Fibroblast of mammary gland (primary cell): ENCODE measurements at places on chromosomes 12 and 14.
A peak's percentile ranks its signal among the peaks of the same experiment; 100 is the strongest.

DNA sequence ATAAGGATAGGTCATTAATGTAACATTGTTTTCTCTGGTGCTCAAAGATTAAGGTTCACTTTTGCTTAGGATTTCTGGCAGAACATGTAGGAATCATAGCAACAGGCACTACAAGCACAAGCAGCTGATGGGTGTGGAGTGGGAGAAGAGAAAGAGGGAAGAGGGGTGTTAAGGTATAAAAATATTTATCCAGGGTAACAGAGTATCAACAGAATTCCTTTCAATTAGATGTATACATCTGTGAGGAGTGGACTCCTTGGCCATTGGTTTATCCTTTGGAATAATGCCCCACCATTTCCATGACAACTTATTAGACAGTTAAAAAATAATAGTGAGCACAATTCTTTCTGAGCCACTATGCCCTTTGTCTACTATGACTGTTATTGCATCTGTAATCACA is 388.3 kb upstream of the DDHD1 start:
- no peak for DNase-seq

GRCh38 chr12:47824198-47824597 is 4.5 kb upstream of the HDAC7 start:
- DNase-seq: no peak

GRCh38 chr12:65343801-65344200 is 65.3 kb downstream of the MSRB3 start:
- DNase-seq: no peak

DNA sequence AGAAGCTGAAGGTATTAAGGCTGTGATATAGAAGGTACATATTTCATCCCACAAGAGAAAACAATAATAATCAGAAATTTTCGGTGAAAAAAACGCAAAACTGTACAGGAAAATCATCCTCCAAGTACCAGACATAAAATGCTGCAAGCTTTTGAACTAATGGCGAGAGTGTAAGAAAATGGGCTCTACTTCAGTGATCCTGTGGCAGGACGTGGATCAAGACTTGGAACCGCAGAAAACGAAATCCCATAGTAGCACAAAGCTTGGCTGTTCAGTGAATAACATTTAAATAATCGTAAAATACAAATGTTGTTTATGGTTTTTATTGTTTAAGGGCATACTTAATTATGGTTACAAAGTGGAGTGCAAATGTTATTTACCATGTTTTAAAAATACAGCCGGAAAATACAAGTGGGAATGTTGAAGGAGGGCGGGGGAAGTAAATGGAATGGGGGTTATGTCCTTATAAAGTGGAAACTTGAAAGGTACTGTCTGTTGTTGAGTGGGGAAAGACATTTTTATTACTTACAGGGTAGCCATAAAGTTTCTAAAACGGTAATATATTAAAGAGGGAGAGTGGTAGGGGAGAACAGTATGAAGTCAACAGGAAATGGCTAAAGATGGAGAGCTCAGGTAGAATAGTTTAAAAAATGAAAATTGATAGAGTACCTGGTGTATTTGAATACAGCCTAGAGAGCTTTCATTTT is 1.1 kb downstream of the SMIM10L1 start:
- DNase-seq: peak; percentile 34

DNA sequence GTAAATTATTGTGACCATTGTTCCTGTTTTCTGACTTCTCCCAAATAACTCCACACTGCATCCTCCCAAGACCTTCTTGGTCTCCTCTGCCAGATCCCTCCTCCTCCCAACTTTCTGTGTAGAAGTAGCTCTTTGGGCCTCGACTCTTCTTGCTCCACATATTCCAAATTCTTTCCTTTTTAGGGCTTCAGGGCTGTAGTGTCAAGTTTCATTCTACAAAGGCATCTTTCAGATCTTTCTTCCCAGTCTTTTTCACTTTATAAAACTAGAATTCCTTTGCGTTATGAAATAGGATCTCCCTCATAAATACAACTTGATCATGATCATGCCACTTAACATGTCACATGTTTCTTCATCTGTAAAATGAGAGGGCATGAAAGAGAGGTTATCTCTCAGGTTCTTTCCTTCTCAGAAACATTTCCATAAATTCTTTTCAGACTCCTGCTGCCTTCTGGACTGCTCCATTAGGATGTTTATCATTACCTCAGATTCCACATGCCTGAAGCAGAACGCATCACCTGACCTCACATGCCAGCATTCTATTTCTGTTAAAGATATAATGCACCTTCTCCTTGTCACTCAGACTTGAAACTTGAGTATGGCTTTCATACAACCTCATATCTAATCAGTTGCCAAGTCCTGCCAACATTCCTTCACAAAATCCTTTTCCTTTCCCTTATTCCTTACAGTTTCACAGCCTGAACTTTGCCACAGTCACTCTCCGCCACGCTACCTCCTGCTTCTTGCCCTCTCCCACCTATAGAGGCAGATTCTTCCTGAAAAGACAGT is 8.5 kb downstream of the SLC38A1 start:
- peak; percentile 9 for DNase-seq

DNA sequence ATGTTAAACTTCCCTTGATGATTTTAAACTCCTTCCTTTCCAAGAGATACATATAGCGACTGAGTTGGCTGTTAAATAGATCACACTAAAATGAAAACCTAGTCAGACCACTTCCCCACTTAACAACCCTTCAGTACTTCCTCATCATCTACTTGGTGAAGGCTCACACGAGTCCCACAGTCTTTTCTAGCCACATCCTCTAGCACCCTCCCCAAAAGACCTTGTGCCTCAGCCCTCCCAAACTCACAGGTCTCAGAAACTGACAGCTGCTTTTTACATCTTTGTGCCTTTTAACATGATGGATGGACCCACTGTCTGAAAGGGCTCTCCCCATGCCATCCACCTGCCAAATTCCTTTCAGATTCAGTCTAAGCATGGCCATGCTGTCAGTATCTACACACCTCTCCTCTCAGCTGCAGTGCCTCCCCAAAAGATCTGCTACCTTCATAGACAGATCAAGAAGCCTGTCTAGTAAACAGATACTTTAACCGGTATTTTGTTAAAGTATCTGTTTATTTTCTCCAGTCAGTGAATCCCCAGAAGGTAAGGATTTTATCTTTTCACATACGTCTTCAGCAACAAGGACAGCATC is 65.1 kb upstream of the GPHB5 start:
- DNase-seq: no peak

DNA sequence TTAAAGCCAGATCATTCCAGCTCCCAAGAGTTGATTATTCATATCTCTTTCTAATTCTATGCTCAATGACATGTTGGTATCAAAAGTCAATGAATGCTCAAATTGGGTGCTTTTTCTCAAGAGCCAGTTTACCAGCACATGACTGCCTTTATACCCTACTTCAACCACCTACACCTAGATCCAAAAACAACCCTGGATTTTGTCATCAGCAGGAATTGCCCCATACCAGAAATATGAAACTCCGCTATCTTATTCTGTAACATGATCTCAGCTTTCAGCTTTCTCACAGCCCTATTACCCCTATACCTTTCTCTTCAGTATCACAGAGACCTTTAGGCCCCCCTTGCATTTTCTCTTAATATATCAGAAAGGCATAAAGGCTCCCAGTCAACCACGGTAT is 32.3 kb upstream of the ESR2 start:
- no peak for DNase-seq

DNA sequence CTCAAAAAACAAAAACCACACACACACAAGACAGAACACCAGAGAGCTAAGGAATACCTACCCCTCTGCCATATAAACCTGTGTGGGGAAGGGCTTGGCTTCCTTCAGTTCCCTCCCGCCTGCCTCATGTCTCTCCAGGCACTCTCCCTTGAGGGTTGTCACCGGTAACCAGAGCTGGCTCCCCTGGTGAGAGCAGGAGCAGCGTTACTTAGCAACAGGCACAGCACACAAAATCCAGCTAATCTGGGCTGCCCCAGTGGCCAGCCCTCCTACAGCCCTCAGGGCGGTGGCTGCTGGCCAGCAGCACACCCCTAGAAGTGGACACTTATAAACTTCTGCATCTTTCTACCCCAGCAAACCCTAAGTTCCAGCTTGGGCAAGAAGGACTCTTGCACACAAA is 21.6 kb upstream of the NR4A1 start:
- DNase-seq: peak; percentile 39

- no peak for DNase-seq
These were observed 155.4 kb upstream of the NEDD1 start for GRCh38 chr12:96751626-96752025.
